ENCODE measurements at places on chromosomes 11 and 22. TPM values are rescaled to one million over a fixed set of nuclear protein-coding genes. Genes with fewer than 3 reads are reported as not detected.

DNA sequence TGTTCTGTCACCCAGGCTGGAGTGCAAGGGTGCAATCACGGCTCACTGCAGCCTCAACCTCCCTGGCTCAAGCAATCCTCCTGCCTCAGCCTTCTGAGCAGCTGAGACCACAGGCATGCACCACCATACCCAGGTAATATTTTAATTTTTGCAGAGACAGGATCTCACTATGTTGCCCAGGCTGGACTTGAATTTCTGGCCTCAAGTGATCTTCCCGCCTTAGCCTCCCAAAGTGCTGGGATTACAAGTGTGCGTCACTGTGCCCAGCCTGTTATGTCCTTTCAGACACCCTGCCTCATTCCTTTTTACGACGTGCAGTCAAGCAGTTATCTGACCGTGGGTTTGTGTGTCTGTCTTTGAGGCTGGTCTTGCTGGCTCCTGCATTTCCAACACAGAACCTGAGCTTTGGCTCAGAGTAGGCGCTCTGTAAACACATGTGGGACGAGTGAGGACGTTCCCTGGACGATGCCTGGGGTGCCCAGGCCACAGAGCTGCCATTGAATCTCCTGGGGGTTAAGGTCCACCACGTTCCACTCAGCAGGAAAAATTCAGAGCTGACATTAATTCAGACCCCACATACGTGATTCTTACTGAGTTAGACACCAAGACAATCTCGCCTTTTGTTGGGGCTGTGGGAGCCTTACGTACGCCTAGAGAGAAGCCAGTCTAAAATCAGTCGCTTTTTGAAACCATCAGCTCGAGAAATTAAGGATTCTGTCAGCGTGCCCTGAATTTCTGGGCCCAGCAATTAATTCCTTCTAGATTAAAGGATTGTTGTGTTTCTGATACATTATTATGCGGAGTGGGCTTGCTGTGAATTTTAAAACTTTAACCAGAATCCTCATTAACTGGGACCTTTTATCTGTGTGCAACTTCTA, 21.5 kb upstream of the EMID1 start:
- peaks cover 3% of the 10 kb centered on the region for H3K4me1 ChIP-seq
- no peak for DNase-seq
- no peak overlapping the region for H3K27ac ChIP-seq
- H3K27me3 ChIP-seq, result peaks cover 14% of the 10 kb centered on the region

GRCh38 chr11:34605481-34606325, 15.2 kb upstream of the EHF start:
- H3K27ac ChIP-seq, result no peak overlapping the region
- H3K27me3 ChIP-seq, result peaks cover 21% of the 10 kb centered on the region
- H3K4me1 ChIP-seq, result peaks cover 4% of the 10 kb centered on the region
- H3K36me3 ChIP-seq, result no peaks in the 10 kb centered on the region

DNA sequence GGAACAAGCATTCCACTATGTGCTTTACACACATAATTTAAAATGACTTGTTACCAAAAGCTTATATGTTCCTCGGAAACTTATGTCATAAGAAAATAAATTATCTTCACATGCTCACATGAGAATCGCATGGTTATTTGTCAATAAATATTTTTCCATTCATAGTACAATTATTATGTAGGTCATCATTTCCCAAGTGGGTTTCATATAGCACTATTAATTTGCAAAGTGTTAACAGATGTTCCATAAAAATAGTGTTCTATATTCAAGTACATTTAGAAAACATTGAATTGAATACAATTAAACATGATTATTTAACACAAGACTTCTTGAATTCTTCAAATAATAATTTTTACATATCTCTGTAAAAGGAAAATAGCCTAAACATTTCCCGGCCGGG, 23.9 kb downstream of the LRRC4C start:
- no peak overlapping the region for H3K4me3 ChIP-seq
- H3K36me3 ChIP-seq, result no peaks in the 10 kb centered on the region
- no peak overlapping the region for H3K27ac ChIP-seq
- no peaks in the 10 kb centered on the region for H3K4me1 ChIP-seq
- H3K27me3 ChIP-seq, result no peaks in the 10 kb centered on the region

GRCh38 chr11:109251230-109251629, 170.8 kb upstream of the C11orf87 start:
- no peak for DNase-seq
- no peaks in the 10 kb centered on the region for H3K4me1 ChIP-seq
- no peak overlapping the region for H3K27ac ChIP-seq
- no peak overlapping the region for H3K4me3 ChIP-seq
- H3K27me3 ChIP-seq, result no peaks in the 10 kb centered on the region

DNA sequence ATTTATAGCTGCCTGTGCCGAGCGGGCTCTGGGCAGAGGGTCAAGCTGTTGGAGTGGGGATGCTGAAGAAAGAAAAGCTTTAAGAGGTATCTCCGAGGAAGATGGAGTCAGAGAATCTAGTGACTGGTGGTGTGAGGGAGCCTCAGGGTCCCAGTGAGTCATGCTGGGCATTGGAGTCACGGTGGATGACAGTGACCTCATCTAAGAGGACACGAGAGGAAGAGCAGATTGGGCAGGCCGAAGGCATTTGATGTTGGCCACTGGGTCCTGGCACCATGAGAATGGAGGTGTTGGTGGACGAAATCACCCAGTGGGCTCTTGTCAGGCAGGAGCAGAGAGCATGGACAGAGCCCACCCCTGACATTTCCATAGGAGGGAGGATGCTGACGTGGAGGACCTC, 68.4 kb downstream of the TBC1D22A start:
- no peaks in the 10 kb centered on the region for H3K27me3 ChIP-seq
- H3K4me1 ChIP-seq, result peaks cover 26% of the 10 kb centered on the region
- H3K4me3 ChIP-seq, result no peak overlapping the region
- DNase-seq, result no peak
- H3K36me3 ChIP-seq, result peaks cover 9% of the 10 kb centered on the region

POLR2L gene
- total RNA-seq, result 38.5 TPM

DNA sequence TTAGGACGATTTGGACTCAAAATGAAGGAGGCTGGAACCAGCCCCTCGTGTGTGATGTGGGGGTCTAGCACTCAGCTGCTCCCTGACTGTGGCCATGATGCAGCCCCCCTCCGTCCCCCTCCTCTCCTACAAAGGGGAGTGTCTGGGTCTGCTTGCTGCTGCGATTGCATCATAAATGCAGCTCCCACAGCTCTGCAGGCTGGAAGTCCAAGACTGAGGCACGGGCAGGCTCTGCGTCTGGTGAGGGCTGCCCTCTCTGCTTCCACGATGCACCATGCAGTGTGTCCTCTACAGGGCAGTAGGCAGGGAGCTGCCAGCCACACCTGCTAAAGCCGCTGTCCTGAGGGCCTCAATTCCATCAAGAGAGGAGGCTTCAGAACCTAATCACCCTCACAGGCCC, 432.1 kb downstream of the BRD1 start:
- no peak overlapping the region for H3K4me3 ChIP-seq
- H3K27ac ChIP-seq, result no peak overlapping the region
- no peak for DNase-seq
- H3K36me3 ChIP-seq, result no peaks in the 10 kb centered on the region
- H3K4me1 ChIP-seq, result no peaks in the 10 kb centered on the region

DNA sequence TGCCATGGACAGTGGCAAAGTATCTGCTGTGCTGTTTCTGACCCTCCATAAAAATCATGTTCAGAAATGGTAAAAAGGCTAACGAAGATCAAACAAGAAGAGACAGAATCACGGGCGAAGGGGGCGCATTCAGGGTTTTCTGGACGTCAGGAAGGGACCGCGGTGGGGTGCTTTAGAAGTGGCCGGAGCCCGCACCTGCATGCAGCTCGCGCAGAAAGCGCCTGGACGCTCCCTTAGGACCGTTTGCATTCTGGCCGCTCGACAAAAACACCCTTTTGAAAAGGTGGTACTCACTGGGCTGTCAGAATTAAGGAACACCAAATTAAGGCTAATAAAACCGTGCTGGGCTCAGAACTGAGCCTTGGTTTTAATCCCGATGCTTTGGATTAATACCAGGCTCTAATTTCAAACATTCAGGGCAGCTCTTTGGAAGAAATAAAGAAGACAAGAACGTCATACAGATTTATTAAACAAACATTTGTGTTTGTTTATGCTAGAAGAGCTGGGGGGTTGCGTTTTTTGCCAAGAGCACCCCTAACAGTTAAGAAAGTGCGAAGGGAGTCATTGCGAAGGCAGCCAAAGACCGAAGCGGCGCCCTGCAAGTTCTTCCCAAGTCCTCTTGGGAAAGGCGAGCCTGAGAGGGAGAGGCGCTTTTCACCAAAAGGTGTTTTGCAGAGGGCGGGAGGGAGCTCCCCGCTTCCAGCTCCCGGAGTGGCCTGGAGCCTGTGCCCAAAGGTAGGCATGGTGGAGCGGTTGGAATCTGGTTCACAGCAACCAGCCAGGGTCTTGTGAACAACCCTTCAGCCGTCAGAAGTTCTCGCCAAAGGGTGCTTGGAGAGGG, 47.7 kb upstream of the DBX1 start:
- peaks cover 2% of the 10 kb centered on the region for H3K4me1 ChIP-seq
- peaks cover 50% of the 10 kb centered on the region for H3K27me3 ChIP-seq
- H3K4me3 ChIP-seq, result no peak overlapping the region
- peaks cover 5% of the 10 kb centered on the region for H3K36me3 ChIP-seq

DNA sequence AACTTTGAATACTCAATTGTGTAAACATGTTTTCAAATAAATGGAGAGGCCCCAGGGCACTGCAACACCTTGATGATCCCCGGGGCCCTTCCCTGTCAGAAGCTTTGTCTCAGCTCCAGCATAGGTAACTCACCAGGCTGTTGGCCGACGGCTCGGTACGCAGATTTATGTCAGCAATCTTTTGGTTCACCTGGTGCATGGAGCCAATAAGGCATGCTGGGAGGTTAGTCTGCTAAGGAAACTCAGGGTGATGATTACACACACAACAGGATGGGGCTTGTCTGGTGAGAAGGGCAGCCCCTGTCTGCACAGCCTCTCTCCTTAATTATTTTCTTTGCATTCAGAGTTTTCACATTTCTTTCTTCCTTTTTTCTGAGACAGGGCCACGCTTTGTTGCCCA, 10.8 kb downstream of the FAM227A start:
- H3K27ac ChIP-seq, result no peak overlapping the region
- H3K27me3 ChIP-seq, result peaks cover 27% of the 10 kb centered on the region
- H3K4me1 ChIP-seq, result peaks cover 3% of the 10 kb centered on the region
- DNase-seq, result no peak
- no peaks in the 10 kb centered on the region for H3K36me3 ChIP-seq

DNA sequence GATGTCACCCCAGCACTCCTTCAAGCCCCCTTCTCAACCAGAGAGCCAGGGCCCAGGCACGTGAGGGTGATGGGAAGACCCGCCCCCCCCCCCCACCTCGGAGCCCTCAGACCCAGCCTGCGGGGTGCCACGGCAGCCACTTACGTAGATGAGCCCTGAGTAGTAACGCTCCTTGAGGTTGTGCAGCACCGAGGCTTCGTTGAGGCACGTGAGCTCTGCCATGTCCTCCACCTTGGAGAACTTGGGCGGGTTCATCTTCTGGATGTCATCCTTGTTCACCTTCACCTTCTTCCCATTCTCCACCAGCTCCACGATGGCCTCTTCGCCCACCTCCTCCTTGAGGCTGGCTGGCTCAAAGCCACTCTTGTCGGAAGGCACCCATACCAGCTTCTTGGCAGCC, 39.0 kb downstream of the MYH9 start:
- no peaks in the 10 kb centered on the region for H3K27me3 ChIP-seq
- peaks cover 2% of the 10 kb centered on the region for H3K36me3 ChIP-seq
- no peak for DNase-seq

DNA sequence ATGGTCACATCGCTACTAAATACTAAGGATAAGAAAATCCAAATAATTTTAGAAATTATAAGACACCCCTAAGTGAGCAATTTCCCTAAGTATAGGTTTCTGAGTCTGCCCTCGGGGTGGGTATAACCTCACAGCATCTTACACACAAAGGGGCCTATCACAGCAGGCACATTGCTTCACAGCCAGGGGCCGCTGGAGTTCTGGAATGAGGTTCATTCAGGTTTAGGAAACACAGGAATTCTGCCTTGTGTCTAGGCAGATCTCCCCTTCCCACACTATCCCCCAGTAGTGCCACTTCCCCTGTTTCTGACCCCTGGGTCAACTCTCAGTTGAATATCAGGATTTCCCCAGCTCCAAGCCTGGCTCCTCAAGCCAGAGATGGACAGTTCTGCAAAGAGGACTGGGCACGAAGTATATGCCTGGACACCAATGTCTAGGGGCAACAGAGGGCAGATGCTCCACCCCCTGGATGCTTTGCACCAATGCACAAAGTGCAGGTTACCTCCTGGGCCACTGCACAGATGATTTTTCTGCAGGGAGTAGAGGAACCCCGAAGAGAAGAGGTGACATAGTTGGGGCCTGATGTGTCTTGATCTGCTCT, 11.4 kb downstream of the TUBA8 start:
- no peak for DNase-seq
- H3K27me3 ChIP-seq, result no peaks in the 10 kb centered on the region
- H3K27ac ChIP-seq, result no peak overlapping the region

CXCR5 gene
- total RNA-seq, result 11.1 TPM

FIBIN gene
- not detected for total RNA-seq

GALNT18 gene
- not detected for total RNA-seq

C11orf42 gene
- total RNA-seq, result not detected

DNA sequence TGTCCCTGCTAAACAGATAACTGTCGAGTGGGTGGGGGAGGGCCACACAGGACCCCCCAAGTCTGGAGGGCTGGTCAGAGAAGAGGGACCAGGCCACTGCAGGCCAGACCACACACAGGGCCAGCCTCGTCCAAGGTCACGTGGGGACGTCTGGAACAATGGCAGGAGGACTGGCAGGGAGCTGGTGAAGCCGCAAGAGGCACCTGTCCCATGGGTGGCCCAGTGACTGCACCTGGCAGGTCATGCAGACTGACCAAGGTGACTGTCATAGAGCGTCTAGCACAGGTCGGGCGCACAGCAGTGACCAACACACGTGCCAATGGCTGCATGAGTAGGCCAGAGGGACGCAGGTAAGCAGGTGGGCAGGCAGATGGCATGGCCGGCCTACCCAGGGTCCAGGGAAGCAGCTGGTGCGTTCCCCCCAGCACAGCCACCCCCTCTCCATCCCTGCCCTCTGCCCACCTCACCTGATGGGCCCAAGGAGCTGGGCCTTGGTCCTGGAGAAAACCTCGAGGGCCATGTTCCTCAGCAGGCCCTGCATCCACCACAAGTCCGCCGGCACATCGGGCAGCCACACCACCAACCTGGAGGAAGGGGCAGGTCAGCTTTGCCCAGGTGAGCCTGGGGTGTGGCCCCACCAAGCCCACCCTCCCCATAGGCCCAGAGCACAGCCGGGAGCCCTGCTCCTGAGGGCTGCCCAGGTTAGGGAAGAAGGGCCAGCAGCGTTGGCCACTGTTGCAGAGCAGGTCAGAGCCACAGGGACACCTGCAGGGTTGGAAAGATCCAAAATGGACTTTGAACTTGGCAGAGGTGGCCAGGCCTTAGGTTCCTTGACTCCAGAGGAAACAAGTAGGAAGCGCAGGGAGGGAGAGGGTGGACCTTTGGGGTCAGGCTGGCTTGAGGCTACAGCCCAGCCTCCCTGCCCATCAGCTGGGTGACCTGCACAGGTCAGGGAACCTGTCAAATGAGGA, 10.4 kb downstream of the PNPLA5 start:
- peaks cover 2% of the 10 kb centered on the region for H3K36me3 ChIP-seq
- H3K4me1 ChIP-seq, result peaks cover 10% of the 10 kb centered on the region
- no peak for DNase-seq
- H3K4me3 ChIP-seq, result no peak overlapping the region

All from T-helper 17 cell (primary cell).